ENCODE measurements at places on chromosomes 7 and 10.

DNA sequence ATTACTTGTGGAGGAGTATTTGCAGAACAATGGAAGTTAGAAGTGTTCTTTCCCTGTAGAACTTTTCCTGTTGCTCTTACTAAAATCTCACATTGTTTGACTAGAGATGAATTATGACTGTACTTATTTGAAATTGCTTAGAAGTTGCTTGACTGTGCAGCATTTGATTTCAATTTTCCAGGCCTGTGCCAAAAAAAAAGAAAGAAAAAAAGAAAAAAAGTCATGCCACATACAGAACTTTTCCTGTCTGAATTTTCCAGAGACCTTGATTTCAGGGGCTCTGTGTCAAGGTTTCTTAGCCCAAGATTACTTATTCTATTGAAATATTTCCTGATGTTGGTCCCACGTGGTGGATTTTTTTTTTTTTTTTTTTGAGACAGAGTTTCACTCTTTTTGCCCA lies 3.5 kb upstream of the FAM171A1 start:
- DNase-seq: no peak

DNA sequence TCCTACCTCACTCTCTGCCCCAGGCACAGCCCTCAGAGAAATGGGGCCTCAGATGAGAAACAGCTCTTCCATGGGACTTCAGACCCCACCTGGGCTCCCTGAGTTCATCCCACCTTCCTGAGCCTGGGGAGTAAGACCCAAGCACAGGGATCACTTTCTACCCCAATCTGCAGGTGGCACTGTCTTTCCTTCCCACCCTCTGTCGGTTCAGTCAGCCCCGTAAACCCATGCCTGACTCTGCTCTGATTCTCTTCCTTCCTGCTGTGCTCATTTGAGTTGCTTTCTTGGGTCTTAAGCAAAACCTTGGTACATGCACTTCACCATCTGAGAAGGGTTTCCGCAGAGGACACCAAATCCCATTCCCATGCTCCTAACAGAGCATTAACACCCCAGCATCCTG lies 306.4 kb upstream of the CDC14C start:
- no peak for DNase-seq

- DNase-seq: no peak
These were observed 110.8 kb upstream of the PPP2R2D start for GRCh38 chr10:131790021-131790420.

GRCh38 chr10:29163746-29164145 lies 125.1 kb upstream of the LYZL1 start:
- no peak for DNase-seq

GRCh38 chr10:114520453-114520852 lies 116.2 kb upstream of the AFAP1L2 start:
- DNase-seq: no peak

DNA sequence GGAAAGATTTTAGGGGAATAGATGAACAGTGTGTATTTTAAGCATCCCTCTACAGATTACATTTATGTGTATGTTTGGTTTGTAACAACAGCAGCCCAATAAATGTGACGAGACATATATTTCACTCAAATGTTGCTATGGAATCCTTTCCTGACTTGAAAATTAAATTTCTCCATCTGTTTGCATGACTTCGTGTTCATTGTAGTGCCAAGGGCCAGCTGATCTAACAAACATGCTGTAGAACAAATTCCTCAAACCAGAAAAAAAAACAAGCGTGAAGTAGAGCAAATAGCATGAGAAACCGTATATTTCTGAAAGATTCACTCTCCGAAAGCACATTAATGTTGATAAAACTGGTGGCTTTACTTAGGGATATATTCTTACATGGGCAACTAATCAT lies 87.8 kb downstream of the NRCAM start:
- DNase-seq: no peak

GRCh38 chr7:129975309-129975708 lies 22.5 kb upstream of the UBE2H start:
- DNase-seq: no peak

DNA sequence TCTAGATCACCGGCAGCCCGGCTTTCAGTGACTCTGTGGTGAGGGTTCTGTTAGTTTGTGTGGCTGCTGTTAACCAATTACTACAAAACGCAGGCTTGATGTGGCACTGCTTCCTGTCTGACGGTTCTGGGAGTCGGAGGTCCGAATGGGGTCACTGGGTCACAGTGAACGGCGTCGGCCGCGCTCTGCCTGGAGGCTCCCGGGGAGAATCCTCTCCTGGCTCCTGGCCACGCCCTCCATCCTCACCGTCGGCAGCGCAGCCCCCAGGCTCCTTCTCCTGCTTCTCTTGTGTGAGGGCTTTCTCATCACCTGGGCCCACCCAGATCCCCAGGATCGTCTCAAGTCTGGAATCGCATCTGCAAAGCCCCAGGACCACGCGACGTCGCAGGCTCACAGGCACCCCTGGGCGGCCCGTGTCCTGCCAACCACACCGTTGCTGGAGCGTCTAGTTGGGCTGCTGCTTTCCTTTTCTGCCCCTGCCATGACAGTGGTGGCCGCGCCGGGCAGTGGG lies 31.8 kb upstream of the NKX6-2 start:
- no peak for DNase-seq

DNA sequence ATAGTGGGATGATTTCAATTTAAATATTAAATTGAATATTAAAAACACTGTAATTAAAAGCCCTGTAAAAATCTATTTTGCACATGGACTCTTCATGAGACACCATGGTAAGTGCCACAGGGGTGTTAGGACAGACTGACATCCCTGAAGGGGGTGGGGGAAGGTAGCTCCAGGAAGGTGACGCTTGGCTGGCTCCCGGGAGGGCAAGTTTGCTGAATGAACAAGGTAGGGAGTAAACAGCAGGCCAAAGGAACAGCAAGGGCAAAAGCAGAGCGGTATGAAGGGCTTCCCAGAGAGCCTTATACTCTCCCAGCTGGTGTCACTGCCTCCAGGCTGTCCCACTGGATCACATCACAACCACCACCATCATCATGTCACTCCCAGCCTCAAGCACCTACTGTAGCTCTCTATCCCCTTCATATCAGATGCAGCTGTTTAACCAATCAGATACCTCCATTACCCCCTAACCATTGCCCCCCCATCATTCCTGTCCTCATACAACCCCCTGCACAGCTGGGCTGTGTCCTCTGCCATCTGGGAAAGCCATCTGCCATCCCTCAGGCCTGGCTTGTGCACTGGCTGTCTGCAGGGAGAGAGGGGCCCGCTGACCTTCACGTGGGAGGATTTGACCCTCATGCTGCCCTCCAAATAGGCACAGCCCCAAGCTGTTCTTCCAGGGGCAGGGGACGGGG lies 19.5 kb downstream of the HSPA12A start:
- DNase-seq: no peak

GRCh38 chr7:136056651-136057231 lies 79.6 kb upstream of the MTPN start:
- no peak for DNase-seq

DNA sequence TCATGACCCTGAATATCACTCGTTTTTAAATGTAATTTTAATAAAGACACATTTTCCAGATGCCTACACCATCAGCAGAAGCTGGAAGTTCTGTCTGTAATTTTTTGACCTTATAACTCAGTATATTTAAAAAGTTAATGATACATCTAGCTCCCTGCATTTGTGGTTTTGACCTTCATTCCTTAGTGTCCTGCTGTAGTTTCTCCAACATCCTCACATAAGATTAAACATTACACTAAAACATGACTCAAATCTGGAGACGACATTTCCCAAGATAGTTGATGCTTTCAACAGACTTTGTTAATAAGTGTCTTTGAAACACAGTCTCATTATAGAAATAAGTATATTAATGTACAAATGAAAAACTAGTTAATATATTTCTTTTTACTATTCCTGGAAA lies 363.1 kb downstream of the POM121L12 start:
- no peak for DNase-seq

- no peak for DNase-seq
These were observed 266.3 kb downstream of the AHR start for GRCh38 chr7:17564678-17565212.

DNA sequence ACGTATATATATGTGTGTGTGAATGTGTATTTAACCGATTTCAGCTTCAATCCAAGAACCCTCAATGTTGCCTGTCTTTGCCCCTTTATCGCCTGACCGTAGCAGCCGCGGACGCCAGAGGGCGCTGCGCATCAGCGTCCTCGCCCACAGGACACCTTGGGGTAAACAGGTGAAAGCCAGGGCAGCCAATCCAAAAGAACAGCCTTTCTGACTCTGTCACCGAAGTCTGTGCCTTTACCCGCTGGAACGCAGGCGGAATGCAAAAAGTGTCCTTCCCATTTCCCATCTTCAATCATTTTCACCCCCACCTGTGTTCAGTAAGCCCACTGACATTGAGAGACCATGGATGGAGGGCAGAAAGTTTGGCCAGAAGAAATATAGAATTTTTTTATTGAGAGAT lies 3.6 kb downstream of the NXPH1 start:
- no peak for DNase-seq

- DNase-seq: no peak
These were observed 27.3 kb upstream of the CYP3A5 start for GRCh38 chr7:99707096-99707495.

DNA sequence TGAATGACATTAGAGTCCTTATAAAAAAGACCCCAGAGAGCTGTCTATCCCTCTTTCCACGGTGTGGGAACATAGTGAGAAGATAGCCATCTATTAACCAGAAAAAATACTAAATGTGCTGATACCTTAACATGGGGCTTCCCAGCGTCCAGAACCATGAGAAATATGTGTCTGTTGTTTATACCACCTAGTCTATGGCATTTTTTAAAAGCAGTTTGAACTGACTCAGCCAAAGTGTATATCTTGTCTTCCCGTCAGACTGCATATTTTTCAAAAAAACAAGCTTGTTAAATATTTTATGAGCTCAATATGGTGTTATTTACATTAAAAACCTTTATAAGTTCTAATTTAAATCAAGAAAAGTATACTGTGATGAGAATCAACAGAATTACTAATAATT lies 255.3 kb downstream of the HGF start:
- no peak for DNase-seq

DNA sequence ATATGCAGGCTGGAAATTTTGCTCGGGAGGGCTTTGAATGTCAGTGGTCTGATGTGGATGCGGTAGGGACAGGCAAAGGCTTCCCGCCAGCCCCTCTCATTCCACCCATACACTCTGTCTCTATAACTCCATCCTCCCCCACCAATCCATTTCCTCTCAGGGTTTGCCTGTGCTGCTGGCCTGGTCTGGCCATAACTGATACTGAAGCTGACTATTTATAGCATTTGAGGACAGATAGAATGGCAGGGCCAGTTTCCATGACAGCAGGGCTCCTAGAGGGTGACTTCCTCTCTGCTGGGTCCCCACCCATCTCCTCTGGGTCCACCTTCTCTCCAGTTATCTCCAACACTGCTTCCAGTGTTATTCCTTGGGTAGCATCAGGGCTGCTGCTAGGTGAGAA lies 6.6 kb upstream of the PDLIM1 start:
- DNase-seq: no peak

GRCh38 chr7:127862525-127862924 lies 168.7 kb downstream of the LRRC4 start:
- no peak for DNase-seq

DNA sequence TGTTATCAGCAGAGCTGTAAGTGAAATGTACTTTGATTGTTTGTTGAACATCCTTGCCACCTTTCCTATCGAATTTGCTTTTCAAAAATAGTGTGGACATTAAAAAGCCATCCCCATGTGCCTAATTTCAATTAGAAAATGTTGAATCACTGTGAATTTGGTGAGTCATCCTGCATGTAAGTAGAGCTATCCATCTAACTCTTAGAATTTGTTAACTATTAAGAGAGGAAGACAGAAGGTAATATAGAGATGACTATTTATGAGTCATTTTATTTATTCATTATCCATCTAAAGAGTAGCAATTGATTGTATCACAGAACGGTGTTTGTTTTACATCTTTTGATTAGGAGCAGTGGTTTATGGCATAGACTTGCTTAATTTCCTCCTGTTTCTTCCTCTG lies 154.7 kb downstream of the MGMT start:
- DNase-seq: no peak

DNA sequence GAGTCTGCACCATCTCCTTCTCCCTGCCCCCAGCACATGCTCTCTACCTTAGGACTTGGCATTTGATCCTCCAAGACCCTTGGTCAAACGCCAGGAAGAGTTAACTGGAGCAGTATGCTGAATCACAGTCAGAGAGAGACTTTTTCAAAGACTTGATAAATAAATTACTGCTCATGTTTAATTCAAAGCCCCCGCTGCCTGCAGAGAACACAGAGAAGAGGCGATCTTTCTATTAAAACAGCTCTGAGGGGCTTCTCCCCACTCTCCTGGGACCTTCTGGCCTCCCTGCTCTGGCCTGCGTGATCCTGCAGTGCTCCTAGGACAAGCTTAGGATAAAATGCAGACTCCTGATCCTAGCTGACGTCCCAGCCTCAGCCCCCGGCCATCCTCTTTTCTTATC lies 47.8 kb downstream of the NPTX2 start:
- no peak for DNase-seq

- no peak for DNase-seq
These were observed 17.5 kb upstream of the RUFY2 start for GRCh38 chr10:68424454-68425014.

DNA sequence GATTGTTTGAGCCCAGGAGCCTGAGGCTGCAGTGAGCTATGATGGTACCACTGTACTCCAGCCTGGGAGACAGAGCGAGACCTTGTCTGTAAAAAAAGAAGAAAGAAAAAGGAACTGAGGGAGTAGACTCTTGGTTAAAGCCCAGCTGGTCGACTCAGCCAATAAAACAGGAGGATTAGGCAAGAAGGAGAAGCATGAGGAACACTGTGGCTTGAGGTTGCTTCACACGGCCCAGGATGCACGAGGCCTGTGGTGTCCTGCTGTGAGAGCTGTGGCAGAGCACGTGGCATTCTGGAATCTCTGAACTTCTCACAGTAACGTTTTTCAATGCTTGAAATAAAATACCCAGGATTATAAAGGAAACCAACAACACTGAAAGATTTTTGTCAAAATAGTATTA lies 93.3 kb downstream of the CUL2 start:
- DNase-seq: no peak

- no peak for DNase-seq
These were observed 3.5 kb upstream of the HBP1 start for GRCh38 chr7:107165341-107165740.

GRCh38 chr10:122308417-122309141 lies 37.5 kb downstream of the BTBD16 start:
- no peak for DNase-seq

Data from activated gamma-delta T cell (primary cell).